ENCODE measurements at places on chromosomes 2 and 18.

DNA sequence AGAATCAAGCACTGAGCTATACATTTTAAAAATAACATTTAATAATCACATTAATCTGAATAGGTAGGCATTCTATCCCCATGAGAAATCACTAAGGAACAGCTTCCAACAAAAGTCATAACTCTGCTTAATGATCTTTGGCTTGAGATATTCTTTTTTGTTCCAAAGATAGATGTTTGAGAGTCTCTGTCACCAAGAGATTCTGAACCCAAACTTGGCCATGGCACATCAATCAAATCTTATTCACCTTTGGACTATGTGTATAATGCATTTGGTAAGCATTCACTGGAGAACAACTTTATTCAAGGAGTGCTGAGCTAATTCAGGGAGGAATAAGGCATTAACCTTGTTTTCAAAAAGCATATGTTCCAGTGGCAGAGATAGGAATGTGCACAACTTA lies 743.3 kb downstream of the SLC4A3 start:
- DNase-seq: no peak

DNA sequence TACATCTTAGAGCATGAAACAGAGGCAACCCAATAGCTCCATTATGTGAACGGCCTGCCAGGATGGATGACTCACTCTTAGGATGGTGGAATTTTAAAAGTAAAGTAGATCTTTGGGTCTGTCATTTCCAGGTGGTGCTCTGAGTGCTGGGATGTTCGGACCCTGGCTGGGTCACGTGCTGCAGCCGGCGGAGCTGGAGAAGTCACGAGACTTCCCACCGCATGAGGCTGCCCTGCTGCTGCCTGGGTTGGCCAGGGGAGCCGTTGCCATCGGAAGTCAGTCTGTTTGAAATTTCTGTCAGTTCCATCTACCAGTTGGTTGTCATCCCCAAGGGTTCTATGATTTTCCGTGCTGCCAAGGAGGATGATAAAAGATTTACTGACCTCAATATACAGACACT lies 93.3 kb upstream of the ALKAL2 start:
- no peak for DNase-seq

DNA sequence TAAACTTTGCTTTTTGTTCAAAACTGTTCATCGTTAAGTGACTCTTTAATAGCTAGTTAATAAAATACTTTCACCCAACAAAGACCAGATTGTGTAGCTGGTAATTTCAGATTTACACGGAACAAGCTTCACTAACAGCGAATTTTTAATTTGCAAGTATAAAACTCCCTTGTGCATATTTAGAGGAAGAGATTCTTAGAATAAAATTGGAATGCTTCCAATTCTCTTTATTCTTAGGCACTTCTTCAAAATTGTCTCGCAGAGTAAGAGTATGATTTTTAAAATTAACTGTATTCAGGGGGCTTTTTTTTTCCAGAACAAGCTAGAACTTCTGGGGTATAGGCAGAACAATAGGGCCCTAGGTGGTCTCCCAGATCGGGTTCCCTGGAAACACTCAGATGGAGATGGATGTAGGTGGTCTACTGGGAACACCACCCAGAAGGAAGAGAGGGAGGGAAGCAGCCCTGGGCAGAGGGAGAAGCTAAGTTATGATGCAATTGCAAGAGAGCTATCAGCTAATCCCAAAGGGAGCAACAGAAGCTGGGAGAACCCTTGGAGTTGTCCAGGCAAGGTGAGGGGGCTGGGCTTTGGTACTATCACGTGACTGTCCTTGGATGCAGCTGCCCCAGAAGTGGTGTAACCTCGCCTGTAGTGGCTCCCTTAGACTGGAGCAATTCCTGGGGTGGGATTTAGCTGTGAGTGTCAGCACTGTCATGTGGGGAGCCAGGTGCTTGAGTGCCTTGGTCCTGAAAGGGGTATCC lies 151.7 kb upstream of the ASB18 start:
- DNase-seq: no peak

GRCh38 chr2:108271691-108272253 lies 16.9 kb upstream of the SULT1C2 start:
- DNase-seq: no peak

GRCh38 chr2:7265286-7265685 lies 348.1 kb downstream of the RNF144A start:
- no peak for DNase-seq

GRCh38 chr2:9278439-9278838 lies 71.8 kb downstream of the ASAP2 start:
- no peak for DNase-seq

DNA sequence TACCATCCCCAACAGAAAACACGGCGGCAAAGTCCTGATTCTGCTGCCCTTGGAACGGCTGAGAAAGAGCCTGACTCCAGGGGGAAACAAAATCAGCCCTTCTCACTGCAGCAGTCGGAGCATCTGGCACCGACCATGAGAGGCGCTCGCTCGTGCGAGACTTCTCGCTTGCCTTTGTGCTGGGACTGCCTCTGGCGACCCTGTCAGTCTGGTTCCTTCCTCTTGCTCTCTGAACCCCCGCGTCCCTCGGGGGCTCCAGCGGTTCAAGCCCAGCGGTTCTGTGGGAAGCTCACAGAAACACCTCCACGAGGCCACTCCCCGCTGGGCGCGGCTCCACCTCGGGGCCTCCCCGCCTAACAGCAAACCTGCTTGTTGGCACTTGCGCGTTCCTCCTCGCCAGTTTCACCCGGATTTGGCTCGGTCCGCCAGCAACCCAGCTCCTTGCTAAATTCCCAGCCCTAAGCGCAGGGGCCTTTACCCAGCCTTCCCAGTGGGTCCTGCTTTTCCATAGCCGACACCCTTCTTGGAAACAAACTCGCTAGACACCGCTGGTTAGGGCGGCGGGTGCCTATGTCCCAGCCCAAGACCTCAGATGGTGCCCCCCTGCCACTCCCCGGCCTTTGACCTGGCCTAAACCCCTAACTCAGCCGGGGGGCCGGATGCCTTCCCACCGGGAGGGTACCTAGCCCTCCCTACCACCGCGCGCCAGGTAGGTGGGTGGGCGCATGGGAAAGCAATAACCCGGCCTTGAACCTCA lies 2.2 kb downstream of the RND3 start:
- peak; percentile 49 for DNase-seq

DNA sequence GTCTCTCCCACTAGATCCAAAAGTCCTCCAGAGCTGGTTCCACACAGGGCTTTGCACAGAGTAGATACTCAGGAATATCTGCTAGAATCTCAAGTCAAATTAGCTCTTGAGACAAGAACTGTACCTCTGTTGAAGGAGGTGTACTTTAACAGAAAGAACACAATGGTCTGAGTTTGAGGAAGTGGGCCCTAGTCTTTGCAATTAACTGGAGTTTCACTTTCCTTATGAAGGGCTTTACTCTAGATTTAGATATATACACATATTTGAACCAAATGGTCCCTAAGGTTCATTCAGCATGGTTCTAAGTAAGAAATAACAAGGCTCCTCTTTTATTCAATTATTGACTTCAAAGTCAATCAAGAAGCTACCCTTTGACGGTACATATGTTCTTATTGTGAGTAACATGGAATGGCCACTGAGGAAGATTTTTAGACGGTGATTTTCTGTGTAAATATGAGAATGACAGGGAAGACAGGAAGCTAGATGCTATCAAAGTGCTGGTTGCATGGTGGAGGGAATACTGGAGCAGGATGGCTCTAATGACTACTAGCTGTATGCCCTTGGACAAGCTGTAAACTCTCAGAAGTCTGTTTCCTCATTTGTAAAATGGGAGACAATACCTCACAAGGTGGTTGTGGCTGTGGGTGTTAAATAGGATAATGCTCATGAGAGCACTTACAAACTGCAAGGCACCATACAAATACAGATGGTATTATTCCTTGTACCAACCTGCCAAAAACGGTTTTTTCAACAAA lies 73.5 kb upstream of the SERTAD2 start:
- no peak for DNase-seq

DNA sequence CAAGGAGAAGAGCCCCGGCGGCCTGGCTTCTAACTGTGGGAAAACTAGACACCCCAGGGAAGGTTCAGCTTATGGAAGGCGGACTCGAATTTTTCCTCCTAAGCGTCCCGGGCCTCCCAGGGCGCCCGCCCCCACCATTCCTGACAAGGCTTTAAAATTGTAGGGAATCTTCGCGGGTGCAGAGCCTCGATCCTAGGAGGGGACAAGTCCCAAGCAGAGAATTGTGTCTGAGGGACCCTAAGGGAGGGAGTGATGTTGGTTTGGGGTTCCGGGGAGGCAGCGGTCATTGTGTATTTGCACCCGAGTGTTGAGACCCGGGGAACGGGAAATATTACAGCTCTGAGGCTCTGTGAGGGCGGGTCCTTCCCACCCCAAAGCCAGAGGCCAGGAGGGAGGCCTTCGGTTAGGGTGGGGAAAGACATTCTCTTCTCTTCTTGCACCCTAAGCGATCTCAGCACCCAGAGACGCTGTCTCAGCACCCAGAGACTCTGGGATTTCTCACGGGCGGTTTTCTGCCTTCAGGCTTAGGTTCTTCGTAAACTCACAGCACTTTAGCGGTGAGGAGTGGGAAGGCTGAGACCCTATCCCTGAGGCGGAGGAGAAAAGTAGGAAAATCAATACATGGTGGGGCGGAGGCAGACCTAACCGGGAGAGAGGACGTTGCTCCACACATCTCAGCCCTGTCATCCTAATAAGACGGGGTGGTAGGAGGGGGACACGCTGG lies 7.6 kb downstream of the OSR1 start:
- DNase-seq: no peak

DNA sequence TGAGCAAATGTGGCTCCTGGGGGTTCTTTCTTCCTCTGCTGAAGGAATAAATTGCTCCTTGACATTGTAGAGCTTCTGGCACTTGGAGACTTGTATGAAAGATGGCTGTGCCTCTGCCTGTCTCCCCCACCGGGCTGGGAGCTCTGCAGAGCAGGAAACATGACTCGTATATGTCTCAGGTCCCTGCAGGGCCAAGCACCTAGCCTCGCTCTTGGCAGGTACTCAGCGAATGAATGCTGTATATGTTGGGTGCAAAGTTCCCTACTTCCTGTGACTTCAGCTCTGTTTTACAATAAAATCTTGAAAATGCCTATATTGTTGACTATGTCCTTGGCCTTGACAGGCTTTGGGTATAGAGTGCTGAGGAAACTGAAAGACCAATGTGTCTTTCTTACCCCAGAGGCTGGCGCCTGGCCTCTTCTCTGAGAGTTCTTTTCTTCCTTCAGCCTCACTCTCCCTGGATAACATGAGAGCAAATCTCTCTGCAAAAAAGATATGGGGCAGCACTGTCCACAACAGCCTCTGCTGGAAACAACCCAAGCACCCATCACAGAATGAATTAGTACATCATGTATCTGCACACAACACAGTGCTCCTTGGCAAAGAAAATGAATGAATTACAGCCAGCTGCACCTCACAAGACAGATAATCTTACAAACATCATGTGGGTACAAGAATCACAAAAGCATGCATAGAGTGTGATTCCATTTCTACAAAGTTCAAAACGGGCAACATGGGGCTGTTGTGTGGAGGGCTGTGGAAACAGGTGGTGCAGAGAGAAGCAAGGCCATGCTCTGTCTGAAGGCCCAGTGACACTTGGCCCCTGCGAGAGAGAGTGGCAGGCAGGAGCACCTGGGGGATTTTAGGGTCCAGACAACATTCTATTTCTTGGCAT lies 6.6 kb downstream of the IL1RN start:
- DNase-seq: no peak

GRCh38 chr18:56068701-56069100 lies 480.7 kb upstream of the TCF4 start:
- DNase-seq: no peak

DNA sequence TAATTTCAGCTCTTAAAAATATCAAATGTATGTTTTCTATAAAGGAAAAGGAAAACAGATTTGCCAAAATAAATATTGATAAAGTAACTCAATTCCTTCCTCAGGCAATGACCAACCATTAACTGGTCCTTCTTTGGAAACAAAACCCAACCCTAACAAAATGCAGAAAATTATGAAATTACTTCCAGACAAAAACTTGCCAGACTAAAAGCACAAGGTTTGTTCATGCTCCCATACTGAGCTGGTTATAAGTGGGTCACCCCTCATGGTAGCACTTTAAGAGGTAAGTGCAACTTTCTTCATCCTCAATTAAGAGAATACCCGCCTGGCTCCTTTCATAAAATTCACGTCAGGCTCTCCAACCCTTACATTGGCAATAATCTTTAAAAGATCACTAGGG lies 31.1 kb upstream of the TTC32 start:
- no peak for DNase-seq

- no peak for DNase-seq
These were observed 536.5 kb downstream of the PLCL1 start for GRCh38 chr2:198340846-198341245.

DNA sequence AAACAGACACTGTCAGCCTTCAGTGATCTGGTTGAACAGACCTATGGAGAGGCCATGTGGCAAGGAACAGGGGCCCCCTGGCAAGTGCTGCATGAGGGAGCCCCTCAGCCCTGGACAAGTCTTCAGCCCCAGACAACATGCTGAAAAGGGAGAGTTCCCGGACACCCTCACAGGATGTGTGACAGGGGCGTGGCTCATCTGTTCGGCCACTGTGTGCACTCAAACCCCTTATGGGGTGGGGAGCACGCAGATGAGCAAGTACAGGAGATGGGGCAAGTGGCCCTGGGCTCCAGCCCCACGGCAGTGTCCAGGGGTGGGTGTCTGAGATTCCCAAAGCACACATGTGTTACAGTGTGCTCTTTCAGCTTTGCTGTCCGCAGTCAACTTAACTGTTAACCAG lies 35.4 kb upstream of the MPPE1 start:
- DNase-seq: no peak

DNA sequence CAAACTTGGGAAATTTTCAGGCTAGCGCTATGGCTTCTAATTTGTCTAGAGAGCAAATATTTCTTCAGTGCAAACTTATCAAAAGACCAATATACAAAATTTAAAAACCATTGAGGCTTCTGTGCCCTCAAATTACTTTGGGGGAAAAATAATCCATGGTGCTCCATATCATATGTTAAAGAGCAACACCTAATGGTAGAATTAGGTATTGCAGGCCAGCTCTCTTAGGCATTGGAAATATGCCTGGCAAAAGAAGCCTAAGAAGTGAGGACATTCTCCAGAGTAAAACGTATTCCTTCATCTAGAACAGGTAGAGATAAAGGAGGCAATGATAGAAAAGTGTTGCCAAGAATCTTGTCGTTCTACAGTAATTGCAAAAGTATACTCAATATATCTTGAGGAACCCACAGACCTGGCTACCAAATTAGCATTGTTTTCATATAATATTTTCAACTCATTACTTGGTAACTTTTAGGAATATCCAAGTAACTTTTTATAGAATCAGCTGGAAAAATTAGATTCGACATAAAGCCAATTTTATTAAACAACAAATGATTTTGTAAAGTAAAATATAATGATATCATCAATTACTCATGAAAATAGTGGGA lies 401.1 kb downstream of the BCL11A start:
- peak; percentile 1 for DNase-seq

DNA sequence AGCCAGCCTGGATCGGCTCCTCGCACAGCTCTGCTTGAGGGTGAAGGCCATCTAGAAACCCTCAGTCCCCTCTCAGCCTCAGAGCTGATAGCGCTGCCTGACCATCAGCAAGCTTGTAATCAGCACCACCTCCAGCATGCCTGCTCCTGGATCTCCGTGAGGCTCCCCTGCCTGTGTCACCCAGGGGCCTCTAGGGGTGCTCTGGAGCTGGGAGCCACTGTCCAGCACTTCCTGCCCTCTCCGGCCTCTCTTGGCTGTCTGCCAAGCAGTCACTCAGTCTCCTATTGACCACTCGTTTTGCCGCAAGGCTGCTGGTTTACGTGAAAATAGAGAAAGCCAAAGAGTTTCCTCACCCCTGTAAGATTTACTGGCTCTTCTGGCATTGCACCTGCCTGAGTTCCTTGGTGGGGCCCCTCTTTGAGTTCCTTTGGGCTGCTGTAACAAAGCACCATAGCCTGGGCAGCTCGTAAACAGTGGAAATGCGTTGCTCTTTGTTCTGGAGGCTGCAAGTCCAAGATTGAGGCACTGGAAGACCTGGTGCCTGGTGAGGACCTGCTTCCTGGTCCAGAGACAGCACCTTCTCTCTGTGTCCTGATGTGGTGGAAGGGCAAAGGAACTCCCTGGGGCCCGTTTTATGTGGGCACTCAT lies 17.9 kb downstream of the CAPN10 start:
- no peak for DNase-seq
